HuH-7 (cell line): ENCODE measurements at places on chromosomes 5 and 9.
A peak's percentile ranks its signal among the peaks of the same experiment; 100 is the strongest.

GRCh38 chr9:136177224-136177623, 27.7 kb downstream of the LHX3 start:
- DNase-seq = no peak

DNA sequence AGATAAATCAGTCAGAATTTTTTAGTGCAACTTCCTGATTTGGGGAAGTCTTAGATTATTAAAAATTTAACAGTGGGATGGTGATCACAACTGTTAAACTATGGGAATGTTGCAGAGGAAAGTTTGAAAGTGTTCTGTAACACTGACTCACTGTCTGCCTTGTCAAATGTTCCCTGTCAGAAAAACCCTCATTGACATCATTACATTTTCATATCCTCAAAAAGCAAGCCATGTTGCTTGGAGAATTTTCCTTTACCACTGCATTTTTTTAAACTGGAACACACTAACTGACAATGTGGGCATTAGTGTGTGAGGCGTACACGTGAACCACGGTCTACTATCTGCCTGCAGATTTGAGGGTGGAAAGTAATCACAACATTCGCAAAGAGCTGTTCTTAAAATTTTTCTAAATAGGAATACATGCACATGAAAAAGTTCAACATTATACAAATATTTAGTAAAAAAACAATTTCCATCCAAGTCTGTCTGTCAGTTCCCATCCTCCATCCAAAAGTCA, 28.6 kb upstream of the IL7R start:
- no peak for DNase-seq

DNA sequence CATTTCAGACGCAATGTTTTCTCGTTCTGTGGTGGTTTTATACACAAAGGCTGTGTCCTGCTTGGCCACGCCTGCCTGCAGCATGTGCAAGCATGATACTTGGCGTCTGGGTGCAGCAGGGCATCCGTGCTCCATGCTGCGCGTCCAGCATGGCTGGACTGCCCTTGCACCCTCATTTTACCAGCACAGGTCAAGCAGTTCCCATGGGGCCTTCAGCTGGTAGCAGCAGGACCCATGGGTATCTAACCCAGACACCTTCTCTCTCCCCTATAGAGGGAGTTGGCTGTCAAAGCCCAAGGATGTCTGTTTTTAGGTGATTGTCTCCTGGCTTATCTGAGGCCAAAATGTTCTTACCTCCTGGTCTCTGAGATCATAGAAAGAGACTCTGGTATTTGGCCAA, 158.3 kb upstream of the PITX1 start:
- no peak for DNase-seq

DNA sequence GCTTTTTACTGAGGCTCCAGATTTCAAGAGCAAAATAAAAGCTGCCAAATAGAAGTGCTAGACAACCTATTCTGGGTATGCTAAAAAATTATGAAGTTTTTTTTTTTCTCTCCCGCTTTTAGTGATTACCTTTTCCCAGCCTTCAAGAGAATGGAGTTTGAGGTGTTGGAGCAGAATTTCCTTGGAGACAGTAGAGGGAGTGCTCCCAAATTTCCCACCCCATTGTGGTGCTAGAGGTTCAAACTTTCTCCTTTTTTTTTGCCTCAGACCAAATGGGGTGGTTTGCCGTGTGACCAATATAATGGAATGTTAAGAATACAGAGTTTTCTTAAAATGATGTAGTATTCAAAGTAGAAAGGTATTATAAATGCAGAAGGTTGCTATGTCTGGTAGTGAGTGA, 244.2 kb upstream of the RIOK2 start:
- DNase-seq = no peak

DNA sequence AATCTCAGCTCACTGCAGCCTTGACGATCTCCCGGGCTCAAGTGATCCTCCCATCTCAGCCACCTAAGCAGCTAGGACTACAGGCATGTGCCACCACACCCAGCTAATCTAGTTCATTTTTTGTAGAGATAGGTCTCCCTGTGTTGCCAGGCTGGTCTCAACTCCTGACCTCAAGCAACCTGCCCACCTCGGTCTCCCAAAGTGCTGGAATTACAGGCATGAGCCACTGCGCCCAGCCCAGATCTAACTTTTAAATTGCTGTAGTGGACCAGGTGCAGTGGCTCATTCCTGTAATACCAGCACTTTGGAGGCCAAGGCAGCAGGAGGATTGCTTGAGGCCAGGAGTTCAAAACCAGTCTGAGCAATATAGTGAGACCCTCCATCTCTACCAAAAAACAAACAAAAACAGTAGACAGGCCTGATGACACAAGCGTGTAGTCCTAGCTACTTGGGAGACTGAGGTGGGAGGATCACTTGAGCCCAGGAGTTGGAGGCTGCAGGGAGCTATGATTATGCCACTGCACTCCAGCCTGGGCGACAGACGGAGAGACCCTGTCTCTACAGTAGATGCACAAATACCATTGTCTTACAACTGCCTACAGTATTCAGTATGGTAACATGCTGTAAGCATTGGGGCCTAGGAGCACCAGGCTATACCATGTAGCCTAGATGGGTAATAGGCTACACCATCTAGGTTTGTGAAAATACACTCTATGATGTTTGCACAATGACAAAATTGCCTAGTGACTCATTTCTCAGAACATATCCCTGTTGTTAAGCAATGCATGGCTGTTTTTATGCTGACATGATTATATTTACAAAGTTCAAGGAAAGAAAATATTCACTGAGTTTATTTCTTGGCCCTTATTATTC, 1.5 kb upstream of the SIT1 start:
- DNase-seq = peak; percentile 23
